Activated naive CD8-positive, alpha-beta T cell treated with anti-CD3 and anti-CD28 coated beads for 36 hours (primary cell): ENCODE measurements at places on chromosomes 2 and 18. TPM values are rescaled to one million over a fixed set of nuclear protein-coding genes. Genes with fewer than 3 reads are reported as not detected.

- no peak for DNase-seq
Measured at GRCh38 chr18:415617-416612, 84.6 kb downstream of the COLEC12 start.

GRCh38 chr2:134250840-134251461 is 2.9 kb upstream of the MGAT5 start:
- peak; percentile 42 for DNase-seq

GRCh38 chr18:46732201-46732600 is 24.7 kb downstream of the ST8SIA5 start:
- no peak for DNase-seq

DNA sequence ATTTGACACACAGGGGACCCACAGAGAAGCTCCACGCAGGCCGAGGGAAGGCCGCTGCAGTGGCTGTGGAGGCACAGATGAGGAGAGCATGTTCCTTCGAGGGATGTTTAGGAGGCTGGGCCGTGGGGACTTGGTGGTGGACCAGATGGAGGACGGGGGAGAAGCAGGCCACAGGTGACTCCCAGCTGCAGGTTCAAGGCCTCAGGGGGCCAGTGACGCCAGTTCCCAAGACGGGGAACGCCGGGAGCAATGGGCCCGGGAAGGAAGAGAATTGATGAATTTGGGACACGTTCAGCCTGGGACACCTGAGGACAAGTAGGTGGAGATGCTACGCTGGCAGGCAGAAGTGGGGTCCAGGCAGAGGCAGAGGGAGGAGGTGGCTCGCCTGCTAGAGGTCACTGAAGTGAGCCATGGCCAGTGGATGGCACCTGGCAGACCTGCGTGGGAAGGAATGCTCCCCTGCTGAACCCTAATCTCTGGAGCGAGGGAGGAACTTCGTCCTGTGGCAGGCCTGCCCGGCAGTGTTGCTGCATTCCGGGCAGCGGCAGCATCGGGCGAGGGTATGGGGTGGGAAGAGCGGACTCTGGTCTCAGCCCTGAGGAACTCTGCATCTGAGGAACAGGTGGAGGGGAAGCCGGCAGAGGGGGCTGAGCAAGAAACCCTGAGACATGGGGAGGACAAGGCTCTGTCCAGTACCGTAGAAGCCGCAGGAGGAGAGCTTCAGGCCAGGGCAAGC is 25.2 kb upstream of the HPCAL1 start:
- no peak for DNase-seq

SALL3 gene
- not detected for total RNA-seq

GALR1 gene
- not detected for total RNA-seq
